ENCODE measurements at places on chromosomes 2 and 18.

- DNase-seq, result no peak
Observed at GRCh38 chr2:132678483-132678882, 8.5 kb upstream of the LYPD1 start.

- DNase-seq, result no peak
Observed at GRCh38 chr2:1601471-1602277, 142.6 kb downstream of the PXDN start.

DNA sequence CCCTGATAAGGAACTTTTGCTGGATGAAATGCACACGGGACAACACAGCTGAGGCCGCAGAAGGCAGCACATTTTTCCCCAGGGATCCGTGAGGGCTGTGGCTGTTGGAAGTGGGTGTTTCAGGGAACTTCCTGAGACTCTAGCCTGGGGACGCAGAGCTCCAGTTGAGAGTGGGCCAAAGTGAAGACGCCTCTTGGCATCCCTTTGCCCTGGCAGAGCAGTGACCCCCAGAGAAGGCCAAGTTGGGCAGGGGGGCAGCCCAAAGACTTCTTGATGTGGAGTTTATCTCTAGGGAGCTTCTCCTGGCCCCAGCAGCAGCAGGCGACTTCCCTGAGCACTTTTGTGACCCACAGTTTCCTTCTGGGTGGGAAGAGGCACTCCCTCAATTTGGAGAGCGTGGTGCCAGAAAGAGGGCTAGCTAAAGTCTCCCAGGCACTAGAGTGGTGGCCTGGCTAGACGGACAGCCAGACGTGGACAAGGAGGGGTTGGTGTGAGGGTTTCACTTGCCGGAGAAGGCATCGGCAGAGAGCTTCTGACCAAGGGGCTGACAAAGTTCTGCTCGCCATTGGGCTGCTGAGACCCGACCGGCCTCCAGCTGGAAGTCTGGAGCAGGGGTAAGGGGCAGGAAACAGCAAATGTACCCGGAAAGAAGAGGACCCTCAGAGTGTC is 108.8 kb downstream of the ACKR3 start:
- no peak for DNase-seq

DNA sequence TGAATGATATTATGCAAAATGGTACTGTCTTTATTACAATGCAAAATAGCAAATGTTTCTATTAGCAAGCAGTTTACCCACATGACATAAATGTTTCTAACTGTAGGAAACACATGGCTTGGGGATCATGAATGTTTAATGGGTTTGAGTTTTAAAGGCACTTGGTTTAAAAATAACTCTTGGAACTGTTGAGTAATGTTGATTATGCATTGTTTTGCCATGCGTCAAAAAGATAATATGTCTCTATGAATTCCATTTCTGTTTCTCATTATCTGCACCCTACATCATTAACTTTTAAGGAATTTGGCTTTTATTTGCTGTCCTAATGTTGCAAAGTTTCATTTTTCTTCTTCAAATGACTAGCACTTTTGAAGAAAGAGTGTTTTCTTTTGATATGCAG is 1355.5 kb downstream of the SUCLG1 start:
- DNase-seq, result no peak

DNA sequence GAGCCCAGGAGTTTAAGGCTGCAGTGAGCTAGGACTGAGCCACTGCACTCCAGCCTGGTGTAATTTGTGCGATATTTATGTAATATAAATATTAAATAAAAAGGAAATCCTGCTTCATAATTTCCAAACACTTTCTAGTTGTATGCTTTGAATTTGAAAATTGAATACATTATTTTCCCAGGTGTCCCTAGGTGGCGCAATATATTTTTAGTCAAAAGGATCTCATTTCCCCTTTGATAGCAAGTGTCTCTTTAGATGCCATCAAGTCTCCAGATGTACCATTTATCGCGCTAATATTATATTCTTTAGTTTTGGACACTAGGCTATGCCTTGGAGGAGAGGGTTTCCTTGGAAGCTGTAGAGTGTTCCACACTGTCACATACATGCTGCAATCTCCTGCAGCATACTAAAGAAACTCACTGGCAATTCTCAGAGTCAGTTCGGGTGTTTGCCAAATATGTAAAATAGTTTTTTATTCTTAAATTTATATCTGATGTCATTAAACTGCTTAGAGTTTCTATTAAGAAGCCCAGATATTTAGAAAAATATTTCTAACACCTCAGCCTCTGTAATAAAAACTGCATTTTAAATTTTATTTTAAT is 5.6 kb upstream of the WDR7 start:
- DNase-seq, result no peak
